Stimulated activated CD8-positive, alpha-beta memory T cell treated with anti-CD3 and anti-CD28 coated beads, Interleukin-7, amount 100 ng/mL, for 4 hours (primary cell): ENCODE measurements at places on chromosomes 2 and 18.

- no peak for DNase-seq
Measured at GRCh38 chr18:79458131-79458838, 62.6 kb downstream of the NFATC1 start.

DNA sequence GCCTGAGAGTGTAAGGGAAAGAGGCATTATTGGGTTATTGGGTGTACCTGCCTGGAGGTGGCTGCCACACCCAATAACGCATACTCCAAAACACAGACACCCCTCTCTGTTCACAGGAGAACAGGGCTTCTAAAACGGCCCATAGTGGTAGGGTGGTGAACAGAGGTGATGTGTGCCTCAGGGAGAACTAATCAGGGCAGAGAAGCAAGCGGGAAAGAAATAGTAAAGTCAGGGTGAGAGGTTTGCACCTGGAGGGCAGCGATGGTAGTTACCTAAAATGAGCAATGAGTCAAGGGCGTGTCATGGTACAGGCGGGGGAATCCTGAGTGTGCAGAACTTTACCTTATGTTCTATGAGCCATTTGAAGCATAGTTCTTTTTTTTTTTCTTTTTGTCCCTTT, 21.6 kb upstream of the VPS4B start:
- DNase-seq = no peak

- no peak for DNase-seq
Measured at GRCh38 chr2:170813611-170814532, 2.8 kb upstream of the GAD1 start.

GRCh38 chr2:170301626-170302025, 123.7 kb downstream of the MYO3B start:
- no peak for DNase-seq

- no peak for DNase-seq
Measured at GRCh38 chr2:137339051-137339450, 573.7 kb downstream of the THSD7B start.

- DNase-seq = no peak
Measured at GRCh38 chr2:66101206-66101605, 333.7 kb upstream of the MEIS1 start.

GRCh38 chr2:29892585-29893259, 28.7 kb downstream of the ALK start:
- DNase-seq = no peak
